Activated gamma-delta T cell (primary cell): ENCODE measurements at places on chromosomes 1 and 21.

DNA sequence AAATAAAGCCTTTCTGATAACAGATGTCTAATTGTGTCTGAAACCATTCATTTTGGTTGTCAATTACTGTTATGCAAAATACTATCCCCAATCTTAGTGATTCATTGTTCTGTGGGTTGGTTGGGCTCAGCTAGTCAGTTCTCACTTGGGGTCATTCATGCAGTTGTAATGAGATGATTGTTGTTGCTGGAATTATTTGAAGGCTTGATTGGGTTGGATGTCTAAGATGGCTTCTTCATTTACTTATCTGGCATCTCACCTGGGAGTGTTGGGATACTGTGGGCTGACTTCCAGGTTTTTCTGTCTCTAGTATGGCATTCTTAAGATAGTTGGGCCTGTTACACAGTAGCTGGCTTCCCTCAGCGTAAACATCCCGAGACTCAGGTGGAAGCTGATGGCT is 217.8 kb upstream of the B3GALT2 start:
- no peak for DNase-seq

GRCh38 chr1:103267266-103267665 is 158.9 kb upstream of the COL11A1 start:
- no peak for DNase-seq

GRCh38 chr1:180560868-180561600 is 2.3 kb downstream of the OVAAL start:
- DNase-seq: no peak

- no peak for DNase-seq
These were observed 32.4 kb upstream of the BSDC1 start for GRCh38 chr1:32426489-32427255.

DNA sequence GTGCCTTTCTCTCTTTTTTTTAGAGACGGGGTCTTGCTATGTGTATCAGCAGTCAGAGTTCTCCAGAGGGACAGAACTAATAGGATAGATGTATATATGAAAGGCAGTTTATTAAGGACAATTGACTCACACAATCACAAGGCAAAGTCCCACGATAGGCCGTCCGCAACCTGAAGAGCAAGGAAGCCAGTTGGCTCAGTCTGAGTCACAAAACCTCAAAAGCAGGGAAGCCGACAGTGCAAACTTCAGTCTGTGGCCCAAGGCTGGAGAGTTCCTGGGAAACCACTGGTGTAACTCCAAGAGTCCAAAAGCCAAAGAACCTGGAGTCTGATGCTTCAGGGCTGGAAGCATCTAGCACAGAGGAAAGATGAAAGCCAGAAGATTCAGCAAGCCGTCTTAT is 16.3 kb upstream of the H3-3A start:
- no peak for DNase-seq
